Astrocyte (in vitro differentiated cells and primary cell): ENCODE measurements at places on chromosomes 6 and 20.

DNA sequence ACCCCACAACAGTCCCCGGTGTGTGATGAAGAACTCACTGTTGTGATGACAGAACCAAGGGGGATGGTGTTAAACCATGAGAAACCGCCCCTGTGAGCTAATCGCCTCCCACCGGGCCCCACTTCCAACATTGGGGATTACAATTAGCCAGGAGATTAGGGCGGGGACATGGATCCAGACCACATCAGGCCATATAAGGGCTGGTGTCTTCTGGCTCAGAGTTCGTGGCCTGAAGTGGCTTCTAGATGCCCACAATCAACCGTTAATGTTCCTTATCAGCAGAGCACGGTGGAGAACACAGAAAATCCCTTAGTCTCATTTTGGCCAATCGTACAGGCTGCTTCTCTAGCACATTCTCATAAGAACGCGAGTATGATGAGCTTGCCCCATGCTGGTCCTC, 10.9 kb upstream of the MAS1 start:
- no peak for DNase-seq

- DNase-seq: no peak
These were observed 23.4 kb downstream of the MEP1A start for GRCh38 chr6:46816626-46817025.

- peak; percentile 35 for DNase-seq
These were observed 29.3 kb upstream of the TRIM27 start for GRCh38 chr6:28953039-28953584.

GRCh38 chr6:7189101-7189758, 81.5 kb downstream of the RREB1 start:
- no peak for DNase-seq

GRCh38 chr6:135983093-135983492, 131.6 kb downstream of the PDE7B start:
- no peak for DNase-seq

- DNase-seq: no peak
These were observed 341.5 kb downstream of the CDH4 start for GRCh38 chr20:61593516-61593915.

DNA sequence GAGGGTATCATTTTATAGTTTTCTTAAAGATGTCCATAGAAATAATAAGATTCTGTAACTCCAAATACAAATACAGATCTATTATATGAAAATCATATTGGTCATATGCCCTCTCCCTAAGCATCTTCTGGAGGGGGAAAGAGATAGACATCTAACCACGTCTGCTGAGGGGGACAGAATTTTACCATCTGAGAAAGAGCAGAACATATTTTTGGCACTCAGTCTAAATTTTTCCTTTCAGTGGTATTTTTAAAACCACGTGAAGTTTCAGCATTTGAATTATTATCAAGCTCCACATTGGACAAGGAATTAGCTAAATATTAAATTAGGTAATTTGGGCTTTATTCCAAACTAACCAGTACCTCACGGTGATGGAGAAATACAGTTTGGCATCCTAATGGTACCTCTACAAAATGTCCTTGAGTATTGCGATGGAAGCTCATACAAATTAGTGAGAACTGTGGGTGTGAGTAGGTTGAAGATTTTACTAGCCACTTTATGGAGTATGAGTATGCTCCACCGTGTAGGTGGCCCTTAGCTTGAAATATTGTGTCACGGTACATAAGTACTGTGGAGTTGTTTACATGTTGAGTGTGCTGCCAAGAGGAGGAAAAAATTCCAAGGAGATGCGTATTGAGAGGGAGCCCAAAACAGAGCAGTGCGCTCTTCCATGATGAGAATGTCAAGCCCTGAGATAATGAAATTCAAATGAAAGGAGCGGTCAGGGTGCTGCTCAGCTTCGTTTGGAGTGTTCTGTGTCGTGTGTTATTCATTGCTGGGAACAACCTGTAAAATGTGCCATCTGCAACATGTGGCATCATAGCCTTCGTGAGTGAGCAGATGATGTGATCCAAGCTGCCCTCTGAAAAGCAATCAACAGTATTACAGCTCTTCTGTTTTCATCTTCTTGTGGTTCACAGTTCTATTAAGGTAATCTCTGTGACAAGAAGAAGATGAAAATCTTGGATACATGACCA, 48.4 kb upstream of the PHACTR2 start:
- peak; percentile 13 for DNase-seq
